ENCODE measurements at places on chromosomes 3 and 15. TPM values are rescaled to one million over a fixed set of nuclear protein-coding genes. Genes with fewer than 3 reads are reported as not detected.

The ABI3BP gene
- polyA plus RNA-seq, result 0.08 TPM

The OR5K2 gene
- polyA plus RNA-seq, result not detected

The ACTR8 gene
- polyA plus RNA-seq, result 5.9 TPM

The TM4SF4 gene
- polyA plus RNA-seq, result not detected

The SCN11A gene
- polyA plus RNA-seq, result 0.21 TPM

The PPARG gene
- 0.06 TPM for polyA plus RNA-seq

The CDHR4 gene
- polyA plus RNA-seq, result 0.96 TPM

The EHD4 gene
- 17.5 TPM for polyA plus RNA-seq

The HES1 gene
- polyA plus RNA-seq, result 9.9 TPM

The SHC4 gene
- 0.36 TPM for polyA plus RNA-seq

The C2CD4A gene
- polyA plus RNA-seq, result not detected

The IQCF6 gene
- not detected for polyA plus RNA-seq

The GALNT15 gene
- 0.02 TPM for polyA plus RNA-seq

The CYP1A1 gene
- polyA plus RNA-seq, result 0.22 TPM

The CEP19 gene
- 0.52 TPM for polyA plus RNA-seq

The GRM7 gene
- 0.17 TPM for polyA plus RNA-seq

The CCDC80 gene
- polyA plus RNA-seq, result 0.89 TPM

The GOLGA6B gene
- polyA plus RNA-seq, result 0.06 TPM

The HRG gene
- polyA plus RNA-seq, result not detected

The SLC6A1 gene
- polyA plus RNA-seq, result 0.63 TPM

The PPM1L gene
- polyA plus RNA-seq, result 2.8 TPM

The TRAT1 gene
- polyA plus RNA-seq, result not detected

The KNG1 gene
- not detected for polyA plus RNA-seq

The SH3GL3 gene
- 7.3 TPM for polyA plus RNA-seq

The CD200 gene
- polyA plus RNA-seq, result 25.0 TPM

The SPINK8 gene
- polyA plus RNA-seq, result not detected

The CADPS gene
- polyA plus RNA-seq, result 7.1 TPM

The MORC1 gene
- polyA plus RNA-seq, result not detected

The TRPM7 gene
- 4.2 TPM for polyA plus RNA-seq

The TAGLN3 gene
- 6.3 TPM for polyA plus RNA-seq

The XCR1 gene
- 0.19 TPM for polyA plus RNA-seq

The SLC12A8 gene
- polyA plus RNA-seq, result 16.9 TPM

The CCDC54 gene
- polyA plus RNA-seq, result not detected

The P2RY1 gene
- polyA plus RNA-seq, result 6.5 TPM

The PAK6 gene
- polyA plus RNA-seq, result 6.9 TPM

The KLHL6 gene
- polyA plus RNA-seq, result 0.05 TPM

The MNS1 gene
- polyA plus RNA-seq, result 0.57 TPM

The NPAP1 gene
- 0.06 TPM for polyA plus RNA-seq

The MYRIP gene
- 0.54 TPM for polyA plus RNA-seq

The SLC12A1 gene
- polyA plus RNA-seq, result 0.16 TPM

The CILP gene
- polyA plus RNA-seq, result not detected

The GOLGA6L10 gene
- polyA plus RNA-seq, result 0.91 TPM

The EFCC1 gene
- polyA plus RNA-seq, result 0.30 TPM

The TNFSF10 gene
- polyA plus RNA-seq, result 0.06 TPM

The GADL1 gene
- 0.09 TPM for polyA plus RNA-seq

The CTXN2 gene
- polyA plus RNA-seq, result 0.08 TPM

The CCDC39 gene
- polyA plus RNA-seq, result 0.12 TPM

The TERC gene
- 2.3 TPM for polyA plus RNA-seq

The SST gene
- polyA plus RNA-seq, result 0.74 TPM

The CLEC3B gene
- polyA plus RNA-seq, result 0.20 TPM

The TRPM1 gene
- 0.05 TPM for polyA plus RNA-seq

The PPP2R3A gene
- polyA plus RNA-seq, result 4.1 TPM

The UACA gene
- polyA plus RNA-seq, result 21.1 TPM

The SENP8 gene
- polyA plus RNA-seq, result 2.2 TPM

The FYCO1 gene
- polyA plus RNA-seq, result 6.7 TPM

The TMEM108 gene
- 30.2 TPM for polyA plus RNA-seq
